ENCODE measurements at places on chromosomes 1 and 21. TPM values are rescaled to one million over a fixed set of nuclear protein-coding genes. Genes with fewer than 3 reads are reported as not detected.

SHISAL2A gene
- total RNA-seq, result not detected

CASZ1 gene
- total RNA-seq, result 50.3 TPM

CASQ2 gene
- total RNA-seq, result 804 TPM

HMCN1 gene
- 5.7 TPM for total RNA-seq

HTR1D gene
- total RNA-seq, result not detected

OR2AK2 gene
- total RNA-seq, result not detected

GUCA2B gene
- total RNA-seq, result not detected

OR2G6 gene
- not detected for total RNA-seq

IGSF3 gene
- 17.5 TPM for total RNA-seq

ZMYM1 gene
- total RNA-seq, result 5.4 TPM

ECE1 gene
- total RNA-seq, result 45.3 TPM

GPR137B gene
- total RNA-seq, result 27.5 TPM

KRTAP6-3 gene
- total RNA-seq, result not detected

VWA5B1 gene
- total RNA-seq, result 0.13 TPM

MYBPH gene
- total RNA-seq, result not detected

ZNF593OS gene
- total RNA-seq, result not detected

ZNF670 gene
- 1.3 TPM for total RNA-seq

KRTAP21-2 gene
- total RNA-seq, result not detected

DYNLT5 gene
- 4.6 TPM for total RNA-seq
